GM23338 (cell line): ENCODE measurements at places on chromosomes 4 and X. TPM values are rescaled to one million over a fixed set of nuclear protein-coding genes. Genes with fewer than 3 reads are reported as not detected.

HMGB3 gene
- total RNA-seq, result 126 and 140 TPM in 2 replicates

DNA sequence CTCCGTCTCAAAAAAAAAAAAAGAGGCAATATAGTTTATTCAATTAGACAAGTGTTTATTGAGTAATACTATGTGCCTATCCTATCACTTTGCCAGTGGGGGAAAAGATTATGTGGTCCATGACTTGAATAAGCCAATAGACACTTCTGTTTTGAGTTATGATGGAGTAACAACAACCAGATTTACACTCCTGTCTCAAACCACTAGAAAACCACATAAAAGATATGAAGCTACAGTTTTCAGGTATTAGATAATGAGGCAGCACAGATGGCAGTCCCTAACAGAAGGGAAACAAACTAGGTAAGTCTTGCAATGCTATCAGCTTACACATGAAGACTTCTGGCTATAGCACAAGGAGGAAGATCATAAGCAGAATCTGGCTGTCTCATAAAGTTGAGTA, 22.5 kb downstream of the NFXL1 start:
- no peak for DNase-seq

GC gene
- 0.21 TPM in 1 of 2 replicates, not detected in the other for total RNA-seq

DNA sequence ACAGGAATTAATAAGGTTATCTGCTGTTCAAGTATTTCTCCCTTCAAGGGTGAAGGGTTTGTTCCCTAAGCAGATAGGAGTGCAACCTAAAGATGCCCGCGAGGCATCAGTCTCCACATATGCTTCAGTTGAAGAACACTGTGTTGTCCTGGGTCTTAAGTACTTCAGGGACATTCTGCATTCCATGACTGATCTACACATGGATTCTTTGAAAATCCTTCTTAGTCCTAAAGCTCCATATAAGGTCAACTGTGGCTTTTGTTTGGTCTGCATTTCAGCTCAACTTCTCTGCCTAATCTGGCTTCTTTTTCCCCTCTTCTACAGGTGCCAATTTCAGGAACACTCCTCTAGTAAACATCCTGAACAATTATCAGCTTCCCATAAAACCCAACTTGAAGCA, 21.8 kb upstream of the CTSO start:
- no peak for DNase-seq

MSL3 gene
- 13.9 and 15.9 TPM in 2 replicates for total RNA-seq

MAGEA8 gene
- not detected in 2 replicates for total RNA-seq

DNA sequence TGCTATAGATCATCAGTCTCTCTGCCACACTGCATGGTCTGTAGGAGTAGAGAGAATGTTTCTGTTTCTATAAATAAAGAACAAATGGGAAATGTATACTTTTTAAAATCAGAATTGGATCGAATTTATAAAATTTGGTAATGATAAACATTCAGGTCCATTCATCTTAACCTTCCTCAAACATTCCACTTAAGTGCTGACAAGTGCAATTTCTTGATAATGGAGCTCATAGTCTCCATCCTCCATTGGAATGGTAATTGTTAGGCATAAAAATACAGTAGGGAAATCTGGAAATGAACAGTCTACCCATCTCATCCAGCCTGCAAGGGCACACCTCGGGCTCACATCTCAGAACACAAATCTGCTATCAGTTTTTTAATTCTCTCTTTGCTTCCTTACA, 122.6 kb upstream of the PACRGL start:
- DNase-seq, result no peak

- no peak for DNase-seq
Measured at GRCh38 chr4:8864912-8865680, 6.5 kb downstream of the HMX1 start.

DNA sequence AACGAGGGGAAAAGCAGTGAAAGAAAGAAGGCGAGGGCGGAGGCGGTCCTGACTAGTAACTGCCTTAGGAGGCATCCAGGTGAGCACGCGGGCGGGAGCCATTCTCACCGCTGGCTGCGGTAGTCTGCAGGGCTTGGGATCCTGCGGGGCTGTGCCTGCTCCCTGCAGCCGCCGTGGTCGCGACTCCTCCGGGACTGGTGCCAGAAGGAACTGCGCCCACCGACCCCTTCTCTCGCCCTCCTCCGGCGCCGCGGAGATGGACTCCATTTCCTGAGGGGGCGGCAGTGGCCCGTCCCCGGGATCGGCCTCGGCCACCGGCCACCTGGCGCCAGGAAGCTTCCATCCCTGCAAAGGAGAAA, 543 bp downstream of the NFXL1 start:
- DNase-seq, result peak; percentile 71

DNA sequence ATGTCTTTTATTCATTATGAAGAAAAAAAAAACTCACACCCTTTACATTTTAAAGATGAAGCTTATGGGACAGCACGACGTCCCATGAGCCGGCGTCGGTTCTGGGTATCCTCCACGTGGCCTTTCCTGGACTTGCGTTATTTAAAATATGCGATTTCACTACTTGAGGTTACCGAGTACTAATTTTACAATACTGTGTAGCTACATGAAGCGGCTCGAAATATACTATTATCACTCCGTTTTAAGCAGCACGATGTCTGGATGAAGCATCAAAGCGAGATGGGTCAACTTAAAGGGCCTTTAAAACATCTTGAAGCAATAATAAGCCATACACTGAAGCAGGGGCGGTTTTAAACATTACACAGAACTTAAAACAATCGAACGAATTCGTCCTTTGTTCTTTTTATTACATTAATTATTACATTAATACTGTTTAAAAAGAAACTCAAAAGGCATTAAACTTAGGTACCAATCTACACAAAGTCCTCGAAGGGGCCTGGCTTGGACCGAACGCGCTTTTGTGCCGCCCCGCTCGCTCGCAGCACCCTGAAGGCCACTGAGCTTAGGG, 1.4 kb upstream of the KLF3 start:
- no peak for DNase-seq

DNA sequence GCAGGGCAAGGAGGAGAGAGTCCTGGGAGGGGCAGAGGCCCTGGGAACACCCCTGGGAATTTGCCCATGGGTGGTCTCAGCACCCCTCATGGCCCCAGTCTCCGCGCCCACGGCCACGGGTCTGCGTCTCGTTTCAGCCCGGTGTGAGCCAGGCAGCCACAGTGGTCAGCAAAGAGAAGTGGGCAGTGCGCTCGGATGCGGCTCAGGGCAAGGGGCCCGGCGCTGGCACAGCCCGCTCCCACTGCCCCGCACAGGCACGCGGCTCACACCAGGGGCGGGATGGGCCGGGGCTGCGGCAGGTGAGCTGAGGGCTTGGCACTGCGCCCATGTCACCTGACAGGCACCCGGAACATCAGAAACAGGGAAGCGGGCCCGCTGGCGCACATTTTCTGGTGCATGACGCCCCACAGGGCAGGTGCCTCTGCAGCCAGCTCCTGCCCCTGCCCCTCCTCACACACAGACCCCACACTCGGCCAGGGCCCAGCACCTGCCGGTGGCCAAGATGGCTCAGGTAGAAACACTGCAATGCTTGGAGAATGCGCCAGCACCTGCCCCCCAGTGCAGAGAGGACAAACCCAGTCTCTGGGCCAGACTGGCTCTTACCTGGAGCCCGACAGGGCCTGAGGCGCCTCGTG, 41.9 kb upstream of the MXD4 start:
- no peak for DNase-seq

GRCh38 chr4:89563431-89563830, 255.8 kb upstream of the GPRIN3 start:
- no peak for DNase-seq

GRCh38 chrX:41313419-41313818, 20.5 kb upstream of the DDX3X start:
- DNase-seq, result no peak

GRCh38 chrX:57282568-57282967, 3.9 kb upstream of the FAAH2 start:
- peak; percentile 27 for DNase-seq

- DNase-seq, result no peak
Measured at GRCh38 chr4:120316416-120316815, 249.8 kb upstream of the MAD2L1 start.

GRCh38 chr4:122045533-122045932, 93.7 kb upstream of the TRPC3 start:
- DNase-seq, result no peak

DNA sequence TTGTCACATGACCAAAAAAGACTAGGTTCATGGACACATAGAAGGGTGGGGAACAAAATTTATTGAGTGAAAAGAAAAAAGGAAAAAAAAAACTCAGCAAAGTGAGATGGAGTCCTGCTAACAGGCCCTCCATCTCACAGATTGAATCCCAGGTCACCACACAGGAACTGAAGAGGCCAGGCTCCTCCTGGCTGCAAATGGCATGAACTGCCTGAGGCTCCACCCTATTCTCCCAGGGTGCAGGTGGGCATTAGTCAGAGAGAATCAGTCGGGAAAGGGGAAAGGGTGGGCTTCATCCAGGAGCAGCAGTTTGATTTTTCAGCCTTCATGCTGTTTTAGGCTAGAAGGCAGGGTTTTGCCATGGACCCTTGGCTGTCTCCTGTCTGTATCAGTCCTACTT, 128.5 kb upstream of the GRID2 start:
- DNase-seq, result peak; percentile 74

DNA sequence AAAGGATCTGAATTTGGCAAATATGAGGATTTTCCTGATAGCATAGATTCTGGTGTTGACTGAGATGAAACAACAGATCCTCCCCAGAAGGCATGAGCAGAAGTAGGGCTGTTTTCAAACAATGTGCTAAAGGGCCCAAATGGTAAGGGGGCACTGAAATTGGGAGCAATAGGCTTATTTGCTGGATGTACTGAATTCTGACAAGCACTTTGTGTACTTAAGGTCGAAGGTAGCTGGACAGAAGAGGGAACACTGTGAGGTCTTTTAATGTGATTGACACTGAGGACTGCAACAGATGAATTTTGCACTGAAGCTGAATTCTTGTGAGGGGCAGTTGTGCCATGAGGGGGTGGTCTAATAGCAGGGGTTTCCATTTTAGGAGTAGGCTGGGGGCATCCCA, 21.2 kb upstream of the COX18 start:
- DNase-seq, result no peak

- no peak for DNase-seq
Measured at GRCh38 chrX:23765449-23765848, 17.5 kb upstream of the SAT1 start.

DNA sequence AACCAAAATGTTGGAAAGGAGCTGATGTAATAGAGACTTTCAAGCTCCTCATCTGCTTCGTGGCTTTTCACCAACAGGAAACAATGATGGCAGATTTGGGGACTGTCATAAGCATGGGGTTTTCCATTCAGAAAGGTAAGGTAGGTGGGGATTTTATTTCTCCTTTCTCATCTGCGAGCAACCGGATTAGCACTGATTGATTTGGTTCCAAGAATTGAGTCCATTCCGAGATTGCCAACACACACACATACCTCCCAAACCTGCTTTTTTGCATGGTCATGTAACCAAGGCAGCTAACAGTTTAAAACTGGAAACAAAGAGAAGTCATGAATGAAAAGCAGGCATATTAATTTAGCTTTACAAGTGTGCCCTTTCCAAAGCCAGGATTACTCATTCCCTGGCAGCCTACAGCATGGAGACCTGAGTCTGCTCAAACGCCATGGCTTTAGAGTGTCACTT, 63.0 kb upstream of the LNX1 start:
- DNase-seq, result no peak

UGT2B11 gene
- not detected in 2 replicates for total RNA-seq

- no peak for DNase-seq
Measured at GRCh38 chr4:10158333-10158942, 41.8 kb upstream of the WDR1 start.

DNA sequence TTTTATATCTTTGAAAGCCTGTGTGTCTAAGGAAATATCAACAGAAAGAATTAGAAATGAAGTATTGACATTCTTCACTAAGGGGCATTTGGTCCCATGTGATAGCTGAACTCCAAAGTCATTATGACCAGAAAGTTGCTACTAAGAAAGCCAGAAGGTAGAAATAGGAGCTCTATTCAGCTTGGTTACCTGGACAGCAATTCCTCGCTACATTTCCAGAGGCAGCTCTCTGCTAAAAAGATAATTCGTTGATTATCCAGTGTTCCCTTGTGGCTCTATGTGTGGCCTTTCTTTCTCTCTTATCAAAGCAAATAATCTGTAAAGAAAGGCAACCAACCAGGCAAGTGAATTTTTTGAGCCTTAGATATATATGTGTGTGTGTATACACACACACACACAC, 341.3 kb downstream of the ADGRL3 start:
- DNase-seq, result no peak
